K562 (cell line): ENCODE measurements at places on chromosomes 3 and 15.

DNA sequence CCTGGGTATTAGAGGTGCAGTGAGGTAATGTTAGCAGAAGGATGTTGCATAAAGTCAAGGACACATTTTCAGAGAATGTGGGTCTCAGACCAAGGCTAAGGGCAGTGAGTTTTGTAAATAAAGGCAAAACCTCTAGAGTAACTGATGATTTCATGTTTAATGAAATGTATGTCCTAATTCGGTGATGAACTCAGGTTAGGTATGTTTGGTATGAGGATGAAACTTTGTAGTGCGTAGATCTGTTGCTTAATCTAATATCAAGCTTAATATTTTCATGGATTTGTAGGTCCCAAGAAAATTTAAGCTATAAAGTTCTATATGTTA, 3.6 kb downstream of the USP50 start:
- no peak for DNase-seq

- no peak for DNase-seq
Measured at GRCh38 chr3:141401095-141401494, 32.8 kb downstream of the ZBTB38 start.

- no peak for DNase-seq
Measured at GRCh38 chr15:45168286-45168685, 19.5 kb downstream of the SHF start.

DNA sequence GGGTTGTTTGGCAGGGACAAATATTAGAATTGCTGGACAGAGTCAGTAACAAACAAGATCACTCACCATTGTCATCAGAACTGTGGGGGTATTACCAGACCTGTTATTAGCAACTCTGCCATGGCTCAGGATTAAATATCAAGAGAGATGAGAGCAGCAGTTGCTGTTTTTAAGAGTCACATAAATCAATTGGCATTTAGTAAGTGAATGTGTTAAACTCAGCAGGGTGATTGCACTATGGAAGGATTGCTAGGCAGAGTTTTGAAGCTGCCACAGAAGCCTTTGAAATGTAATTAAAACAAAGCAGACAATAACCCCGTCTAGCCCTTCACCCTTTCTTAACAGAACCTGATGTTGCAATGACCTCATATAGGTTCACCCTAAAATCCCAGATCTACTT, 238.8 kb downstream of the GAP43 start:
- DNase-seq, result no peak

DNA sequence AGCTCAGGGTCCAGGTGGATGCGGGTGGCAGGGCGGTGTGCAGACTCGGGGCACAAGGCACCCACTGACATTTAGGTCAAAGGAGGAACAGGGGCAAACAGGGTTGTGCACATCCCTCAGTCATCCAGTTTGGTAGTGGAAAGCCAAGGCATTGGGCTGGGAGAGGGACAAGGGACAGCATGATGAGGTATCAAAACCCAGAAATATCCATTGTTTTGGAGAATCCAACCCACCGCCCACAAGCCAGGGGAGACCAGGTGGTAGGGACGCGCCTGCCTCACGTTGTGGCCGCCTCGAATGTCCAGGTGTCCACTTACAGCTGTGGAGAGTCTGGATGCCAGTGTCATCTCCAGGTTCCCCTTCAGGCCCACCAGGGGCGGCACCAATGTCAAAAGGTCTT, 33.3 kb downstream of the SLC41A3 start:
- no peak for DNase-seq

- no peak for DNase-seq
Measured at GRCh38 chr3:185716436-185717108, 108.3 kb downstream of the IGF2BP2 start.

DNA sequence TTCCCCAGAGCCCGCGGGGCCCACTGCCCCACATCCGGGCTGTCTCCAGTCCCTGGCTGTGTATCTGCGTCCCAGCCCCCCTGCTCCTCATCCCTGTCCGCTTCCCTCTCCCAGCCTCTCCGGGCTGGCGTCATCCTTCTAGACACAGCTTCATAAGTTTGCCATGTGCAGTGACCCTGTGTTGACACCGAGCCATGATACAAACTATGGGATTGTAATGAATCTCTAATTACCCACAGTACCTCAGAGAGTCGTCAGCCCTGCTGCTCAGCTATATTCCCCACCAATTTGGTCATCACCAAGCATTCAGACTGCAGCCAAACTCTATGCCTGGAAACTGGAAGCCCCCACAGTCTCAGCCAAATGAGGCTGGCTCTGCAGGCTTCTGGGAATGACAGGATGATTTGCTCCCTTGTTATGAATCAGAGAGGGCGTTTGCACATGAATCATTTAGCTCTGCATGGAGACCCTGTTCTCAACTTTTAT, 466.1 kb upstream of the ATP11B start:
- no peak for DNase-seq

DNA sequence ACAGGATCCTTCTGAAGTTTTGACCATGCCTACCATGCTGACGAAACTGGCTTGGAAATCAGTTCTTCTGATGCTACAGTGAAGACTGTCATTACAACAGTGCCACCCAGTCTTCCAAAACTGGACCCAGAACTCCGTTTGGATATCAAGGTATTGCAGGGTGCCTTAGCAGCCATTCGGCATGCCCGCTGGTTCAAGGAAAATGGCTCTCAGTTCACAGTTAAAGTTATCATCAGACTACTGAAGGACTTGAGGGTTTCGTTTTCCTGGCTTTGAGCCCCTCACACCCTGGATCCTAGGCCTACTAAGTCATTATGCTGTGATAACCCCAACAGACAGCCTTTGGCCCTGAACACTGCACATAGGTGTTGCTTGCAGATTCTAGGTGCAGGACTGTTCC, 351.0 kb downstream of the MAGI1 start:
- no peak for DNase-seq

DNA sequence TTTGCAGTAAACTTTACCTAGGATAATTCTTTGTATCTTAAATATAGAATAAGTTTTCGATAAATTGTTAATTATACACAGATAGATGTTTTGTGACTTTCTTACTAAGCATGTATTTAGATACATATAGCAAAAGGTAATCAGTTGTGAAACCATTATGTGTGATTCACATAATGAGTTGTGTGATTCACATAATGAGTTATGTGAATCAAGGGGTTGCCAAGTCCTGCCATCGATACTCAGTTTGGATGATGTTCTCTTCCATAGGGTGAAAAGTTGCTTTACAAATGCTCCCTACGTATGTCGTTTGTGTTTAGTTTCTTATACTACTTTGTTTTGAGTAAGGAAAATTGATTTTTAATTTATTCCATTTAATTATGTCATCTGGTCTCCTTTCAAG, 682.1 kb downstream of the MECOM start:
- no peak for DNase-seq
